ENCODE measurements at places on chromosomes 7 and 10.

GRCh38 chr10:34333513-34333912 lies 481.6 kb downstream of the PARD3 start:
- DNase-seq = no peak

DNA sequence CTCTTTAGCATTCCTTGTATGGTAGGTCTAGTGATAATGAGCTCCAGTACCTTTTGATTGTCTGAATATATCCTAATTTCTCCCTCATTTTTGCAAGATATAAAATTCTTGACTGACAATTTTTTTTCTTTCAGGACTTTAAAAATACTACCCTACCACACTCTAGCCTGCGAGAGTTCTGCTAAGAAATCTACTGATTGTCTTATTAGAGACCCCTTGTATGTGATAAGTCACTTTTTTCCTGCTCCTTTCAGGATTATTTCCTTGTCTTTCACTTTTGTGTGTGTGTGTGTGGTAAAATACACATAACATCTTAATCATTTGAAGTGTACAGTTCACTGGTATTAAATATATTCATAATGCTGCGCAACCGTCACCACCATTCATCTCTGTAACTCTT lies 68.7 kb upstream of the PPP1R9A start:
- DNase-seq = no peak

DNA sequence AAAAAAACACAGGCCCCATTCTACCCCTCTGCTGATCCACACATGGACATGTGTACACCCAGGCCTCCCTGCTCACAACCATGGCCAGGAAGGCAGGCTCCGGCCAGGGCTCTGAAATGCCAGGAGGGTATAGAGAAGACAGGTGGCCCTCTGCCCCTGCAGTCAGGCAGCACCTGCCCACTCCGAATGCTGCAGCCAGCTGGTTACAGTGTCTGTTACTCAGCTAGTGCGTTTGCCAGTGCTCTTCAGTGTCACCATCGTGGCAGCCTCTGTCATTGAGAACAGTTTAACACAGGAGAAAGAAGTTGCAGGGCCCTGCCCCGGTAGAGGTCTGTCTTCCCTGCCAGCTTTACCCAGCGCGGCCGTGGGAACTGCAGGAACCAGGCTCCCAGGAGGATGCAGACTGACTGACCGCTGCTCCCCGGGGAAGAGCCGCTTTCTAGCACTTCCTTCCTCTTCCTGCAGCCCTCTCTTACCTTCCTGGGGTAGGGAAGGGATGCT lies 128.8 kb upstream of the FAM20C start:
- no peak for DNase-seq

GRCh38 chr7:112272921-112273561 lies 66.5 kb downstream of the ZNF277 start:
- DNase-seq = no peak

- DNase-seq = no peak
These were observed 60.4 kb upstream of the KCNIP2 start for GRCh38 chr10:101903827-101904550.

DNA sequence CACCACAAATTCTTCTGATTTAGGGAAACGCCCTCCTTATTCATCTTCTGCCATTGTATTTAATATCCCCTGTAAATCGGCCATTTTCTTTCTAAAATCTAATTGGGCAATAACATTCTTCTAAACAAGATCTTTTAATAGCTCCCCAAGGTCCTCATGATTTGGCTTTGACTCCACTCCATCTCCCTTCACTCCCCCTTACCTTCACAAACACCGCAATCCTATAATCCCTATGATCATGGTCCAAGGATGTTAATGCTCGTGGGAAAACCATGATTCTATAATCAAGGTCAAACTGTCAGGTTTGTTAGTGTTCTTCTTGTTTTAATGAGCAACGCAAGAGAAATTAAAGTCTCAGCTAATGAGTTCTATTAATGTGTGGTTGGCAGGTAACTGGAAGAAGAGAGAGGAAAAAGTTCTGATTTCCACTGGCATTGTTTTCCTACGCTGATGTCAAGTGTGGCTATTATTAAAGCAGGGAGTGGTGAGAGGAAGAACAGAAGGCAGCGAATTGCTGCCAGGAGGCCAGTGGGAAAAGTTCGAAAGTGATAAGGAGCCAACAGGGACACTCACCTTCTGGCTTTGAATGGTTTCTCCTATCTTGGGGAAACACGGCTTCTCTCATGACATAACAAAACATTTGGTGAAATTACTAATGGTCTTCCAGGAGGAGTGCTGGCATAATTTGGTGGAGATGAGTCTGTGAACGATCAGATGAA lies 28.1 kb downstream of the LRRC72 start:
- DNase-seq = no peak
